NCI-H187 treated with DMSO at 0.1 percent for 48 hours (cell line): ENCODE measurements at places on chromosomes 2 and 18.

- DNase-seq = no peak
Observed at GRCh38 chr2:127709336-127709735, 8.0 kb downstream of the SFT2D3 start.

DNA sequence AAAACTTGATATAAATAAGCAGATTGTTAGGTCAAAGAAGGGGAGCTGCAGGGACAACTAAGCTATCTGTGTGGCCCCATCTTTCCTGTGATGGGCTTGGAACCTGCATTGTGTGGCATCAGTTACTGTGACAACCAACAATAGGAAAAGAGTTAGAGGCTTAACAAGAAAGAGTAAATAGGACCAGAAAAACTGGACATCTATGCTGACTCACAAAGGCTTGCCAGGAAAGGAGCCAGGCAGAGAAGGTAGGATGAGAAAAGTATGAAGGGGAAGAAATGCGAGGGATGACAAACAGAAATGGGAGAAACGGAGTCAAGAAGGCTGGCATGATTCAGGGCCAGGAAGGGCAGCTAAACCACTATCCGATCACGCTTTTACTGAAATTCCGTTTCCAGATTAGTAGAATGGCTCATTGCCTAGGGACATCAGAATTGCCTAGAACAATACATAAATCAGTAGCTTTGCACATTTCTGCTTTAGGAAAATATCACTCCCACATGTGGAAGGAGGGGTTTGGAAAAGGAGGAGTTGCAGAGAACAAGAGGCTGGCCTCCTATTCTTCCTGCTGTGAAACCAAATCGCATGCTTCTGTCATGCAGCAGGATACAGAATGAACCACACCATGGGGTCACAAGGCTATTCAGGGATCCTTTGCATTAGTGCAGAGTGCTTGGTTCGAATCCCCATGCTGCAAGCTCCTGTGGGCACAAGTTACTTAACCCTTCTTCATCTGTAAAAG is 7.3 kb downstream of the PLA2R1 start:
- no peak for DNase-seq

DNA sequence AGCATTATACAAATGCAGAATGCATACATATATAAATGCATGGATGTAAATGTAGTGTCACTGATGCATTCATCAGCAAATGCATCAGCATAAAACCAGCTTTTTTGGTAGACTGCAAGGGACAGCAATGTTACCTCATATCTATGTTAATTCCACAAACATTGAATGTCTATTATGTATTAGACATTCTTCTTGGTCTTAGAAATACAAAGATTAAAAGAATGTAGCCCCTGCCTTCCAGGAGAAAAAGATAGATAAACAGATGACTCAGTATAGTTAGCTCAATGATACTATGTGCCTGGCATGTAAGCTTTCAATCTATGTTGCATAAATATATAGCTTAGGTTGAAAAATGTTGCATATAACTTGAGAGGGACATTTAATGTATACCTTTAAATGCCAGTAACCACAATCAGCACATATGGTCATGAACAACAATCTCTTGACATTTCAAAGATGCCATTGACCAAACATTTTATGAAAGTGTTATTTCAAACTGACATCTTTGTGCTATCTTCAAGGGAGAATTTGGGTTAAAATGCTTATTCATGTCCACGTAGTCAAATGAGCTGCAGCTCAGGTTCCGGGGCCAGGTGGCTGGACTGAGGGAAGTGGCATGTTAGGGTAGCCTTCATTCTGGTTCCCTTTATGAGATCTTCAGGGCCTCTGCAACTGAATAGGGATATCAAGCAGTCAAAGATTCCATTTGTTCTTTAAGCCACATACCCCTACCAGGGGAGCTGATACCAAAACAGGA is 45.2 kb upstream of the GCG start:
- no peak for DNase-seq

- no peak for DNase-seq
Observed at GRCh38 chr2:104851291-104852089, 2.4 kb upstream of the POU3F3 start.

GRCh38 chr2:3189076-3189591 is 188.5 kb downstream of the EIPR1 start:
- DNase-seq = no peak

- DNase-seq = no peak
Observed at GRCh38 chr18:62737241-62737873, 22.0 kb downstream of the PHLPP1 start.

DNA sequence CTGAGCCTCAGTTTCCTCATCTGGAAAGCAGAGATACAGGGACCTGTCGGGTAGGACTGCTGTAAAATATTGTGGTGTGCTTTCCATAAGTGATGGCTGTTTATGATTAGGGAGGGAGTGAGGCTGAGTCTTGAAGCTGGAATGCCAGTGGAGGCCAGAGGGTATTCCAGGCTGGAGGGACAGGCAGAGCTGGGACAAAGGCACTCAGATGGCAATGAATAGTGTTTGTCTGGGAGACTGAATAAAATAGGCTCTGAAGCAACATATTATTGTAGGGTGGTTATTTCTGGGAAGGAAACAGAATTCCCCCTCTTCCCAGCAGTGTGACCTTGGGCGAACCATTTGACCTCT is 120.7 kb downstream of the INHBB start:
- no peak for DNase-seq

- DNase-seq = no peak
Observed at GRCh38 chr2:75608684-75609333, 37.8 kb upstream of the MRPL19 start.

DNA sequence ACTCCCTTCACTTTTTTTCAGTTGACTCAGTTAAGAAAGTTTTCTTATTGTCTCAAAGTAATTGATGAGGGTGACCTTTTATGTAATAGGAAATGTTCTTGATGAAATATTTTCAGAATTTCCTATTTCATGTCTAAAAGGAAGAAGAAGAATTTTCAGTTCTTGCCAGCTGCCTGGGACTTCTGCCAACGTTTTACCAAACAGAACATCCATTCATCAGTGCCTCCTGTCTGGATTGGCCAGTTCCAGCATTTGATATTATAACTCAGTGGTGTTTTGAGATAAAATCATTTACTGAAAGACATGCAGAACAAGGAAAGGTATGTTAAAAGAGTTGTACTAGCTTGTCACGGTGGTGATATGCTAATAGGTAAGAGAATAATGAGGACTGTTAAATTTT is 104.7 kb upstream of the MYO3B start:
- no peak for DNase-seq

GRCh38 chr2:218367415-218368149 is 10.9 kb downstream of the CATIP start:
- no peak for DNase-seq

DNA sequence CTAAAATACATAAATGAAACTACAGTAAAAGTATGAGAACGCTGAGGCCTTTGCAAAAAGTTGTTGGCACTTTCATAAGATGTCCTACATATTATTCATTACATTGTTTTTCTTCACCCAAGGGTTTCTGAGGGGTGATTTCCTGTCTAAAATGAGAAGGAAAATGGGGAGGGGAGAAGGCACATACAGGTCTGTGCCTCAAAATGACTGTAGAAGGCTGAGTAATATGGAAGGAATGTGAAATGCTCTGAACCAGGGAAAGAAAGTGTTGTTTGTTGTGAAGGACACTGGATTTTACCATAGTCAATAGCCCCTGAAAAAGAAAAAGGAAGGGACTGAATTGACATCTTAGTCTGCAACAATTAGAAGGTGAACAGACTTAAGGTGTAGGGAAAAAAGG is 99.5 kb upstream of the RNF152 start:
- no peak for DNase-seq

GRCh38 chr2:14428056-14428455 is 204.5 kb upstream of the LRATD1 start:
- no peak for DNase-seq

- DNase-seq = no peak
Observed at GRCh38 chr18:77254711-77255405, 5.2 kb downstream of the GALR1 start.

- no peak for DNase-seq
Observed at GRCh38 chr2:68216454-68217310, 35.6 kb downstream of the PPP3R1 start.

- DNase-seq = no peak
Observed at GRCh38 chr2:168159754-168160585, 87.4 kb downstream of the STK39 start.

DNA sequence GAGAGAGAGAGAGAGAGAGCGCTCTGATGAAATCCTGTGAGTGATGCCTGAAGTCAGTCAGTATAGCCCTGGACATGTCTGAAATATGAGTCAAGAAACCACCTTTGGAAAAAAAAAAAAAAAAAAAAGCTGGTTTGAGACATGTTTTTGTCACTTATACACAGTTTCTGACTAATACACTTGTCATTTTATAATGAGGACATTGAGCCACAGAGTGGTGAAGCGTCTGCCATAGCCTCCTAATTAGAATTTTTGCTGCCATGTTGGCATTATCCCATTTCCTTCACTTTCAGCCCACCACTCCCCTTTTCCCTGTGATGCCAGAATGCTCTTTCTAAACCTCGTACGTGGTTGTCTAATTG is 15.7 kb upstream of the MYO3B start:
- no peak for DNase-seq

DNA sequence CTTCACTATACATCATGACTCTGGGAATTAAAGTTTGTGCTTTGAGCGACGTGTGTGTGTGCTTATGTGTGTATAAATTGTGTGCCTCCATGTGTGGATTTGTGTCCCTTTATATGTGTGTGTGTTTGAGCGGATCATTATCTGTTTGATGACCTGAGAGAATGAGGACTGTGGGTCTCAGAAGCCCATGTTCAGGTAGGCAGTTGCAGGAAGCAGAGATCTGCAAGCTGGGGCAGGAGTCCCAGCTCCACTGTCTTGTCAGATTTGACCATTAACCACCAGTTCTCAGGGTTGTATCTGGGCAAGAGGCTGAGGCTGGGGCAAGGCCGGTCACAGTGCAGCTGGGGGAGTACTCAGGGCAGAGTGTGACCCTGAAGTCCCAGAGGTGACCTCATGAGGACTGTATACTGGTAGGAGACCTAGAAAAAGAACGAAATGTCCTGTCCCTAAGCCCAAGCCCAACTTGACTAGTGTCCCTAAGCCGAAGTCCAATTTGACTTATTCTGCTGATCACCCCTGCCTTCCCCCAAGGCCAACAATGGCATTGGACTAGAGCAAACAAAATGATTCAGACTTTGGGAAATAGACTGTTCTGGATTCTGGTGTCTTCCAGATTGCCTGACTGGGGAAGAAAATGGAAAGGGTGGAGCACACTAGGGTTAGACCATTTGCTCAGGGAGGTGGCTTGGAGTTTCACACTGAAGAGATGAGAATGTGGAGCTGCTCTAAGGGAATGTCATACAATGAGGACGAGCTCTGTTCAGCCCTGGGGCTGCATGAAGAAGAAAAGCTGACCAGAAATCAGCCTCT is 28.1 kb downstream of the RHOB start:
- no peak for DNase-seq

DNA sequence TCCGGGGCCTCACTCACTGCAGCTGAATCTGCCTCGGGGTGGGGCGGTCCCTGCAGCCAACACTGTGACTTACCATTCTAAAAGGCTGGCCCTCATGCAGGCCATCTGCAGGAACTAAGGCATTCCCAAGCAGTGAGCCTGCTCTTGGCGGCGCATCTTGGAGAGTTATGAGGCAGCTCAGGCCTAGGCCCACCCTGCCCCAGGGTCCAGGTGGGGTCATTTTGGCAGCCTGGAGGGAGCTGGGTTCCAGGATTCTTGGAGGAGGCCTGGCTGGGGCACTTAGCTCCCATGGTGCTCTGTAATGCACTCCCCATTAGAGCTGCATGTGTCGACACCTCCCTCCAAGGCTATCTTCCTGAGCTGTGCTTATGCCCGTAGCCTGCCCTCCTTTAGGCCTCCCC is 14.8 kb upstream of the BIN1 start:
- no peak for DNase-seq

GRCh38 chr2:162482463-162482862 is 138.5 kb downstream of the GCA start:
- DNase-seq = no peak

DNA sequence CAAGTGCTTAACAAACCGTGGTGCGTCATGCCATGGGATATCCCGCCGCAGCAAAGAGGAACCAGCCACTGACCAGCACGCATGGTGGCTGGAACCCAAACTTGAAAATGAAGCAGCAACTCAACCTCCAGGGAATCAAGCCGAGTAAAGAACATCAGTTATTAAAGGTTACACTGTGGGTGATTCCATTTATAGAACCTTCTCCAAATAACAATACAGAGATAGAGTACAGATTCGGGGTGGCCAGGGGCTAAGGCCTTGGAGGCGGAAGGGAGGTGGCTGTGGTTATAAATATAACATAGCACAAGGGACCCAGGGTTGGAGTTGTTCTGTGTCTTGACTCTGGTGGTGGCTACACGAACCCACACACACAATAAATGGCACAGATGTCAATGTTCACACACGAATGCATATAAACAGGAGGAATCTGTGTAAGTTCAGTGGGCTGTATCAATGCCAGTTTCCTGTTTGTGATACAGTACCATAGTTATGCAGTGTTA is 123.1 kb downstream of the EIPR1 start:
- DNase-seq = no peak

DNA sequence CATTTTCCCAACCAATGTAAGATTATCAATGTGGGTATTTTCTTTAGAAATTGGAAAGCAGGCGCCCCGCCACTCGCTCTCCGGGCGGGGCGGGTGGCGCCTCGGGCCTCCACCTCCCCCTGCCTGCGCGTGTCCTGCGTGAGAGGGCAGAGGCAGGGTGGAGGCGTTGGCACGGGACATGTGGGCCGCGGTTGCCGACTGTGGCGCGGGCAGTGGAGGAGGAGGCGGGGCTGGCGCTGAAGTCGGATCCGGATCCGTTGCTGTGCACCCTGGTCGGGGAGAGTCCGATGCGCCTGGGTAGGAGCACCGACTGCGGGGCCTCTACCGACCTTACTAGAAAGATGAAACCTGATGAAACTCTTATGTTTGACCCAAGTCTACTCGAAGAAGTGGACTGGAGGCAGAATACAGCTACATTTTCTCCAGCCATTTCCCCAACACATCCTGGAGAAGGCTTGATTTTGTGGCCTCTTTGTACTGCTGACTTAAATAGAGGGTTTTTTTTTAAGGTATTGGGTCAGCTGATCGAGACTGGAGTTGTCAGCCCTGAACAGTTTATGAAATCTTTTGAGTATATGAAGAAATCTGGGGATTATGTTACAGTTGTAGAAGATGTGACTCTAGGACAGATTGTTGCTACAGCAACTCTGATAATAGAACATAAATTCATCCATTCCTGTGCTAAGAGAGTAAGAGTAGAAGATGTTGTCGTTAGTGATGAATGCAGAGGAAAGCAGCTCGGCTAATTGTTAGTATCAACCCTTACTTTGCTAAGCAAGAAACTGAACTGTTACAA is 37.9 kb downstream of the PMS1 start:
- DNase-seq = no peak
